ENCODE measurements at places on chromosomes 1 and 21.

DNA sequence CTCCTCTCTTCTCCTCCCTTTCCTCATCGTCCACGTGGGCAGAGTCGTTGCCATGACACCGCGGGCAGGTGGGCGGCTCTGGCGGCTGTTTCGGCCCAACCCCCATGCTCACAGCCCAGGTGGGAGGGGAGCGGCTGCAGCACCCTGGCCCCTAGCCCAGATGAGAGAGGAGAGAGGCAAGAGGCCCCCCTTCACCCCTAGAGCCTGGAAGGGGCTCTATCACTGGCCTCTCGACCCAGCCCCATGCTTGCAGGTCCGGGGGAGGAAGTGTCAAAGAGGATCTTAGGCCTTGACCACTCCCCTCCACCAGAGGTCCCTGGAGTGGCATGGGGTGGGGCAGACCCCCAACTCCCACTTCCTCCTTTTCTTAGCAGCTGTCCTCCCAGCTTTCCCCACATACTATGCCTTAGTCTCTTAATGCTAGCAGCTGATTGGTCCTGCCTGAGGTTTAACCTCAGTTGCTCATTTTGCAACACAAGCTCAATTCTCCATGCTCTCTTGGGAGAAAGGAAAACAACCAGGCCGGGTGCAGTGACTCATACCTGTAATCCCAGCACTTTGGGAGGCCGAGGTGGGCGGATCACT is 10.4 kb downstream of the DLGAP3 start:
- peaks cover 11% of the 10 kb centered on the region for H3K4me1 ChIP-seq
- H3K36me3 ChIP-seq = no peaks in the 10 kb centered on the region
- DNase-seq = peak; percentile 55
- H3K27me3 ChIP-seq = peaks cover 33% of the 10 kb centered on the region

GRCh38 chr1:27000090-27000816 is 6.8 kb downstream of the TRNP1 start:
- peaks cover 21% of the 10 kb centered on the region for H3K27me3 ChIP-seq
- H3K4me1 ChIP-seq = peaks cover 38% of the 10 kb centered on the region
- no peak overlapping the region for H3K4me3 ChIP-seq
- no peaks in the 10 kb centered on the region for H3K36me3 ChIP-seq

DNA sequence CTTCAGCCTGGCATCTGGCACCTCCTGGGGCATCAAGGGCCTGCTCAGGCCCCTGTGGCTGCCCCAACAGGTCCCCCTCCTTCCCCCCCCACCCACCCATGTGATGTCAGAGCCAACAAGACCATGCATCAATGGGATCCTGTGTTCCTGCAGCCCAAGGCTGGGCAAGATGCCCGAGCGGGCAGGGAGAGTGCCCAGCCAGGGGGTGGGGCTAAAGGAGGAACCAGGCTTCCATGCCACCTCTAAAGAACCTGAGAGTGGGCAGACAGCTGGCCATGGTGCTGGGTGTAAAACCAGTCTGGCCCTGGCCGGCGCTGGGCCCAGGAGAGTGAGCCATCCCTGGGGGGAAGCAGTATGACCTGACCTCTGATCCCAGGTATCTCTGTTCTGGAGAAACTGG is 7.6 kb downstream of the COL16A1 start:
- no peak overlapping the region for H3K27ac ChIP-seq
- H3K36me3 ChIP-seq = no peaks in the 10 kb centered on the region
- no peaks in the 10 kb centered on the region for H3K4me1 ChIP-seq
- no peak for DNase-seq

DNA sequence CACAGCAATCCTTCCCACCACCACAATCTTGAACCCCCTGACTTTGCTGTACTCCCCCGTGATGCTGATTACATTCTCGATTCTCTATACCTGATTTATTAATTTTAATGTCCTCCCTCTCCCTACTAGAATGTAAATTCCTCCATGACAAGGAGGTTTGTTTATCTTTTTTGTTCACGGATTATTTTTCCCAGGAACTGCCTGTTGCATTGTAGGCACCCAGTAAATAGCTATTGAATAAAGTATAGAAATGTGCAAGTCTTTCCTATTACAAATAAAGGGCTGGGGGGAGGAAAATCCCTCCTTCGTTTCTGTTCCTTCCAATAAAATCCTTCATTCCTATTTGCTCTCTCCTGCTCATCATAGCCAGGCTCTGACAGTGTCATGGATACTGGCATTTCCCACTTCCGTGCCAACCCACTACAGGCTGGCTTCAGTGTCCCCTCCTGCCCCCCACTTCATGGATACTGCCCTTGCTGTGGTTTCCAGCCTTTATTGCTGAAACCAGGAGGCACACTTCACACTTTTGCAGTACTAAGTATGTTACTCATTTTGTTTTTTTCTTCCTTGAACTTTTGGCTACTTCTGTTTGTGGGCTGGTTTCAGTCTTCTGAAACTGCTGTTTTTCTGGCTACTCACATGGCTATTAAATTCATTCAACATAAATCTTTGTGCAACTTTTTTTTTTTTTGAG is 7.5 kb downstream of the KIF1B start:
- H3K36me3 ChIP-seq = no peaks in the 10 kb centered on the region
- peaks cover 16% of the 10 kb centered on the region for H3K4me1 ChIP-seq
- no peaks in the 10 kb centered on the region for H3K27me3 ChIP-seq
- H3K27ac ChIP-seq = no peak overlapping the region
- DNase-seq = no peak
- no peak overlapping the region for H3K4me3 ChIP-seq

- H3K4me3 ChIP-seq = no peak overlapping the region
- no peak for DNase-seq
- no peaks in the 10 kb centered on the region for H3K36me3 ChIP-seq
- H3K27me3 ChIP-seq = no peaks in the 10 kb centered on the region
- no peaks in the 10 kb centered on the region for H3K4me1 ChIP-seq
Measured at GRCh38 chr1:244675167-244675566, 22.2 kb downstream of the DESI2 start.

GRCh38 chr21:44986471-44987291 is 46.9 kb downstream of the SLX9 start:
- no peak overlapping the region for H3K4me3 ChIP-seq
- no peak overlapping the region for H3K27ac ChIP-seq
- no peak for DNase-seq
- H3K4me1 ChIP-seq = peaks cover 4% of the 10 kb centered on the region
- H3K36me3 ChIP-seq = no peaks in the 10 kb centered on the region

DNA sequence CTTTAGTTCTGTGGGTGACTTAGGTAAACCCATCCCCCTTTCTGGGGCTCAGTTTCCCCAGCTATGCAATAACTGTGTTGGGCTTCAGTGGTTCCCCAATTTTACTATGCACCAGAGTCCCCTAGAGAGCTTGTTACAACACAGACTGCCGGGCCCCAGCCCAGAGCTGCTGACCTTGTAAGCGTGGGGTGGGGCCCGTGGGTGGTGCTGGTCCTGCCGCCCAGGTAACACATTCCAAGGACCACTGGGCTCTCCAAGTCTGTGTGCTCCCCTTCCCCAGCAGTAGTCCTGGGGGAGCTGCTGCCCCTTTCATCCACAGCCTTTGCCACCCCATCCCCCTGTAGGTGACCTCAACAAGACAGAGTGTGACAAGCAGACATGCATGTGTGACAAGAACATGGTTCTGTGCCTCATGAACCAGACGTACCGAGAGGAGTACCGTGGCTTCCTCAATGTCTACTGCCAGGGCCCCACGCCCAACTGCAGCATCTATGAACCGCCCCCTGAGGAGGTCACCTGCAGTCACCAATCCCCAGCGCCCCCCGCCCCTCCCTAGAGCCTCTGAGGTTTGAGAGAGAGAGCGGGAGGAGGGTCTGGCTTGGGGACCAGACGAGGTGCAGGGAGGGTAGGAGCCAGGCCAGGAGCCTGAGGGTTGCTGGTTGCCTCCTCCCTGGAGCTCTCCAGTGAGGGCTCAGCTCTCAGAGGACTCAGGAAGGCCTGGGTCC is 8.9 kb downstream of the PLA2G2F start:
- H3K4me1 ChIP-seq = peaks cover 7% of the 10 kb centered on the region
- H3K4me3 ChIP-seq = no peak overlapping the region
- no peaks in the 10 kb centered on the region for H3K27me3 ChIP-seq
- no peak overlapping the region for H3K27ac ChIP-seq
- DNase-seq = no peak

GRCh38 chr21:42799948-42800347 is 79.4 kb downstream of the WDR4 start:
- no peak overlapping the region for H3K27ac ChIP-seq
- peaks cover 7% of the 10 kb centered on the region for H3K4me1 ChIP-seq
- H3K4me3 ChIP-seq = no peak overlapping the region
- no peak for DNase-seq
- H3K36me3 ChIP-seq = no peaks in the 10 kb centered on the region

DNA sequence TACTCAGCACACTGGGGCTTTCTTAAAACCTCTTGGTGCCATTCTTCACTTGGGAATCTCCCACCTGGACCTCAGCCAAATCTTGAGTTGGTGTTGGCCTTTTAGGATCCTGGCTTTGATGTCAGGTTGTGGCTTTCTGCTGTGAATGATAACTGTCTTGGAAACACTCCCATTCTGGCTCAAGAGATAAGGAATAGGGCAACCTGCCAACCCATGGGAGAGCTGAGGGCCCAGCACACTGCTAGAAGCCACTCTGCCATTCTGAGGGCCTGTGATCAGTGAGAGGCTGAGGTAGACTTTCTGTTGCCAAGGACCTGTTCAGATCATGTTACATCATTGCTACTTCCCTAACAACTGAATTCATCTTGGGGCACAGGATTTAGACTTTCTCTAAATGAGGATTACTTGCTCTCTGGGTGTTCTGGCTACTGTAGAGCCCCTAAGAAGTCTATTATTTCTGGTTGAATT is 45.8 kb downstream of the TTC39A start:
- peak; percentile 40 for DNase-seq
- H3K27me3 ChIP-seq = no peaks in the 10 kb centered on the region
- H3K4me1 ChIP-seq = peaks cover 12% of the 10 kb centered on the region
- no peak overlapping the region for H3K4me3 ChIP-seq
- no peak overlapping the region for H3K27ac ChIP-seq
- no peaks in the 10 kb centered on the region for H3K36me3 ChIP-seq

- no peaks in the 10 kb centered on the region for H3K4me1 ChIP-seq
- H3K4me3 ChIP-seq = no peak overlapping the region
- H3K27me3 ChIP-seq = no peaks in the 10 kb centered on the region
- no peak overlapping the region for H3K27ac ChIP-seq
- H3K36me3 ChIP-seq = peaks cover 7% of the 10 kb centered on the region
Measured at GRCh38 chr1:111129376-111129775, 10.5 kb downstream of the DRAM2 start.

GRCh38 chr1:3313576-3313950 is 140.9 kb upstream of the ARHGEF16 start:
- H3K4me1 ChIP-seq = peaks cover 37% of the 10 kb centered on the region
- H3K27me3 ChIP-seq = peaks cover 8% of the 10 kb centered on the region
- no peak overlapping the region for H3K4me3 ChIP-seq
- DNase-seq = peak; percentile 75
- no peaks in the 10 kb centered on the region for H3K36me3 ChIP-seq

DNA sequence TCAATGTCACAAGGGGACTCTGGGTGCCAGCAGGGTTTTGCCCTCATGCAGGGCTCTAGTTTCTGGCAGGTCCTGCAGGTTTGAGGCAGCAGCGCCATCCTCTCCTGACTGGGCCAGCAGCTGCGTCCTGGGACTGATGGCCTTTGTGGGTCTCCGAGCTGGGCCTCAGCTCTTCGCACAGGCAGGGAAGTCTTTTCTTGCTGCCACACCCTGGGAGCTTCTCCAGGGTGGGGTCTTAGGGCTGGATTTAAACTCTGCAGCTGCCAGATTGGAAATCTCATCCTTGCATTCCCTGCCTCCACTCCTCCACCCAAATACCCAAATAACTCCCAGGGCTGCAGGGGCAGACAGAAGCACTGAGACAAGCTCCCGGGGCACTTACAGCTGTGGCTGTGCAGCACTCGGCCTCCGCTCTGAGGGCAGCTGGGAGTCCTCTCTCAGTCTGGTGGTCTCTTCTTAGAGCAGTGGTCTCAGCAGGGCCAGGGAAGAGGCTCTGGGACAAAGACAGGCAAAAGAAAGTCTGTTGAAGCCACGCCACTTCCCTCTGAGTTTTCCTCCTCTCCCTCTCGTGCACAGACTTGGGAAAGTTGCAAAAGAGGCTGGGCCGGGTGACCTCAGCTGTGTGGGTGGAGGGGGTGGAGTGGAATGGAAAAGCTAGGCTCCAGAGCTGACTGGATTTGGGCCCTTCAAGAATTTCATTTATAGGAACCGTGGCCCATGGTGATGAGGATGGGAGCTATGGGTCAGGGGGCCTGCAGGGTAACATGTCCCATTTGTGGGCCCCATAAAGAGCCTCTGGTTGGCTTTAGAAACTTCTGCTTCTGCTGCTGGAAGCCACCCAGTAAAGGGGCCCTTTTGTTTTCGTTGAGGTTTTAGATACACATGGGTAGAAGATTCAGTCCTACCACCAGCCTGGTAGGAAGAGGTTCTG is at the start of gene RAB7B:
Gene RAB7B (minus strand): TSS at position 525 of the 931 bp plus-strand sequence. CDS start 9,260 bp downstream, outside the sequence.
- H3K27me3 ChIP-seq = no peaks in the 10 kb centered on the region
- H3K27ac ChIP-seq = no peak within 1 kb of the TSS
- H3K4me3 ChIP-seq = no peak within 1 kb of the TSS
- H3K36me3 ChIP-seq = no peaks in the 10 kb centered on the region
- DNase-seq = no peak
- peaks cover 4% of the 10 kb centered on the region for H3K4me1 ChIP-seq

GRCh38 chr1:53304527-53304926 is 23.3 kb downstream of the LRP8 start:
- no peak for DNase-seq
- no peak overlapping the region for H3K27ac ChIP-seq
- no peaks in the 10 kb centered on the region for H3K27me3 ChIP-seq

DNA sequence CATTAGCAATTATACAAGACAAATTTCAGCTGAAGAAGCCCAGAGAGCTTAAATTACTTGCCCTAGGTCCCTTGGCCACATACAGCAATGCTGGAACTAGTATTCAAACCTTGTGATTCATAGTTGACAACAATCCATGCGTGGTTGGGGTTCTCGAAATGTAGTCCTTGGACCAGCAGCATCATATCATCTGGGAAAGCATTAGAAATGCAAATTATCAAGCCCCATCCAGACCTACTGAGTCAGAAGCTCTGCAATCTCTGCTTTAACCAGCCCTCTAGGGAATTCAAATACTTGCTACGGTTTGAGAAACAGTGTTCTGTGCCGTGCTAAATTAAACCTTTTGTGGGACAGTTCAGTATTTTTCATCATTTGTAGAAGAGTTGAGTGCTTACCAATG is 65.1 kb downstream of the CLIC6 start:
- no peak for DNase-seq
- H3K4me1 ChIP-seq = no peaks in the 10 kb centered on the region
- H3K27ac ChIP-seq = no peak overlapping the region
- no peaks in the 10 kb centered on the region for H3K27me3 ChIP-seq
- H3K36me3 ChIP-seq = no peaks in the 10 kb centered on the region

- DNase-seq = no peak
- no peaks in the 10 kb centered on the region for H3K27me3 ChIP-seq
- H3K36me3 ChIP-seq = no peaks in the 10 kb centered on the region
Measured at GRCh38 chr1:10873189-10873588, 76.7 kb upstream of the CASZ1 start.

DNA sequence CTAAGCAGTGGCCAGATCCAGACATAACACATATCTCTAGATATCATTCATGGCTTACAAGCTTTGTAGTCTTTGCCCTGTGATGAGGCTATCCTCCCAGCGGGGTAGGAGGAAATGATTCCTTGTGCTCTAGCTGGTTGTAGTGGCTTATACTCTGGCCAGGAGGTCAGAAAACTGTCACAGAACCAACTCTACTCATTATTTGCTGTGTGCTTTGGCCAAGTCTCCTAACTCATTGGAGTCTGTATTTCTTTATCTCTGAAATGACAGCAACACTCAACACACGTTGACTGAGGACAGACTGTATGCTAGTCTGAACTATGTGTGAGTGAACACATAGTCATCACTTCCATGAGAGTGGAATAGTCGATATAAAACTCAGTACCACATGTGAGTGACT is 116.7 kb upstream of the F3 start:
- H3K27me3 ChIP-seq = no peaks in the 10 kb centered on the region
- no peak overlapping the region for H3K4me3 ChIP-seq
- no peak for DNase-seq
- H3K27ac ChIP-seq = no peak overlapping the region
- peaks cover 36% of the 10 kb centered on the region for H3K4me1 ChIP-seq
